ENCODE measurements at places on chromosomes 3 and 15.

- DNase-seq, result no peak
Measured at GRCh38 chr3:66671291-66671690, 170.5 kb upstream of the LRIG1 start.

- DNase-seq, result no peak
Measured at GRCh38 chr3:172216911-172217310, 177.5 kb downstream of the FNDC3B start.

- no peak for DNase-seq
Measured at GRCh38 chr3:117400303-117400702, 690.7 kb downstream of the TUSC7 start.

GRCh38 chr3:138433892-138434275 lies 532 bp upstream of the ESYT3 start:
- DNase-seq, result no peak

GRCh38 chr15:91135201-91136130 lies 35.4 kb downstream of the SV2B start:
- no peak for DNase-seq

DNA sequence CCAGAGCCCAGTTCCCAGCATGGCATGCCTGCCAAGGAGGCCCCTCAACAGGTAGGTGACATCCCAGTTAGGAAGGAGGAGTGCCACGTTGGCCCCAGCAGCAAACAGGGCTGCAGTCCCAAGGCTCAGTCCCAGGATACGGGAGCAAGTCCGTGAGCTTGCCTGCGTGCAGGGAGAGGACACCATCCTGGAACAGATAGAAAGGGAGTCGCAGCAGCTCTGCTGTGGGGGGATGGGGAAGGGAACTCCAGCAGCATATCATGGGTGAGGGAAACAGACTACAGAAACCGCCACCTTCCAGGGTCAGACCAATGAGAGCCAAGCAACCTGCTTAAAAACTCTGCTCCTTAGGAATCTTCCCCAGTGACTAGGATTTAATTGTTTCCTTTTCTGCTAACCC lies 9.4 kb upstream of the DYNLT2B start:
- no peak for DNase-seq

DNA sequence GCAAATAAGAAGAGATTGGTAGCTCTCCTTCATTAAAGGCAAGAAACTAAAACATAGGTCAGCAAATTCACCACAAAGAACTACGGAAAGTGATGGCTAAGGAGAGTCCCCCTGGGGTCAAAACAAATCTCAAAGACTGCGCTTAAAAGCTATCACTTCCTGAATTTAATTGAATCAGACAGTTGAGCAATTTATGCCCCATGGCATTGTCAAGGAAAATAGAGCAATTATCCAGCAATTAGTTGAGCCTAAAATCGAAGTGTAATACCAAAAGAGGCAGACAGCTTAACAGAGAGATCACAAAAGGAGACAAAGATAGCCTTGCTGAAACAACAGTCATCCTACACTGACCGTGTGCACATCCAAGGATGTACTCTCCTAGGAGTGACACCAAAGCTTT lies 74.4 kb upstream of the SCN10A start:
- DNase-seq, result no peak

DNA sequence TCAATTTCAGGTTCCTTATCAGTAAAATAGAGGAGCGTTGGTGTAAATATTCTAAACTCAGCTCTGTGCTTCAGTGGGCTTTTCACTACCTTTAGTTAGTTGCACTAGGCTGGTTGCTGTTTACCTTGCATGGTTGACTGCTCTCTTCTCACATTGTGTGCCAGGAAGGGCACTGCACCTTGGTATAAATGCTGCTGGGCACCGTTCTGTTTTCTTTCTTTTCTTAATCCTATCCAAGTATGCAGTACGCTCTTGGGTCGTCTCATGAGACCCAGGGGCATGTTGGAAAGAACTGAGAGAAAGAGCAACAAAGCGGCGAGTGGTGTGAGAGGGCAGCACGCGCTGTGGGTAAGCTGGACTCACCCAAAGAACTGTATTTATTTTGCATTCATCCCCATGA lies 22.4 kb downstream of the KCNMB2 start:
- DNase-seq, result no peak

GRCh38 chr15:39598958-39599845 lies 18.3 kb downstream of the THBS1 start:
- DNase-seq, result no peak

- no peak for DNase-seq
Measured at GRCh38 chr3:113140876-113141275, 70.5 kb upstream of the BOC start.
